CD4-positive, alpha-beta T cell (primary cell): ENCODE measurements at places on chromosomes 12 and 14.
A peak's percentile ranks its signal among the peaks of the same experiment; 100 is the strongest.

- H3K4me3 ChIP-seq = no peak overlapping the region
- no peak for DNase-seq
- no peaks in the 10 kb centered on the region for H3K27me3 ChIP-seq
- no peaks in the 10 kb centered on the region for H3K4me1 ChIP-seq
- no peak overlapping the region for H3K27ac ChIP-seq
Measured at GRCh38 chr14:95701846-95702221, 12.1 kb downstream of the TCL1A start.

DNA sequence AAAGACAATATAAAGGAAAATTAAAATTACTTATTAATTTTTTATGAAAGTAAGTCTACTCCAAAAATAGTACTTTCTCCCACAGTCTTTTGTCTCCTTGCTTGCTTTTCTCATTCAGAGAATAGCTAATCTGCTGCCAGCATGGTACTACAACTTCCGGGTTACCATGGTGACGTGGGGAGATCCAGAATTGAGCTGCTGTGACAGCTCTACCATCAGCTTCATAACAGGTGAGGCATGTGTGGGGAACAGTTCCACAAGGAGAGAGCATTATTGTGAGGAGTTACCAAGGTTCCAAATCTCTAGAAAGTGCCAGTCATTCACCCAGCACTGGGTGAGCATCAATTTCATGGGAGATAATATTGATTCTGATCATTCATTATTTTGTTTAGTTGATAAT is 197.8 kb downstream of the PTPRO start:
- H3K4me3 ChIP-seq = no peak overlapping the region
- no peaks in the 10 kb centered on the region for H3K4me1 ChIP-seq
- no peaks in the 10 kb centered on the region for H3K36me3 ChIP-seq
- no peak overlapping the region for H3K27ac ChIP-seq

GRCh38 chr12:100753837-100754236 is 40.7 kb upstream of the ANO4 start:
- H3K4me1 ChIP-seq = no peaks in the 10 kb centered on the region
- no peaks in the 10 kb centered on the region for H3K27me3 ChIP-seq
- DNase-seq = no peak
- H3K36me3 ChIP-seq = no peaks in the 10 kb centered on the region

DNA sequence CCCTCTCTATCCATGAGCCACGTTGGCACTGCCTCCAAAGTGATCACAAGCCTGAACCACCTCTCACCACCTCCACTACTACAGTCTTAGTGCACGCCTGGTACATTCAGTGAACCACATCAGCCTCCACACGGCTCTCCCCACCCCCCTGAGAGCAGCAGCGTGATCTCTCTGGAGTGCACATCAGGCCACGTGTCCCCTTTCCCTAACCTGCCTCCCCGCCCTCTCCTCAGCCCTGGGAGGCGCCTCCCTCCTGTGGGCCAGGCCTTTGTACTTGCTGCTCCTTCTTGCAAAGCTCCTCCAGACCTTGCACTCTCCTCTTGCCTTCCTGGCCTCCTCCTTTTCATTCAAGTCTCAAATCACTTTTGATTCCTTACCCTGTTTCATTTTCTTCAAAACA is 49.8 kb downstream of the SLC6A12 start:
- no peaks in the 10 kb centered on the region for H3K36me3 ChIP-seq
- H3K27me3 ChIP-seq = no peaks in the 10 kb centered on the region
- no peak overlapping the region for H3K27ac ChIP-seq
- no peak overlapping the region for H3K4me3 ChIP-seq

- no peak for DNase-seq
- no peaks in the 10 kb centered on the region for H3K4me1 ChIP-seq
- no peaks in the 10 kb centered on the region for H3K36me3 ChIP-seq
- no peaks in the 10 kb centered on the region for H3K27me3 ChIP-seq
Measured at GRCh38 chr12:23185346-23185745, 560.4 kb downstream of the ETNK1 start.

GRCh38 chr14:24300326-24300980 is 803 bp downstream of the NOP9 start:
- H3K4me1 ChIP-seq = peaks cover 56% of the 10 kb centered on the region
- DNase-seq = no peak
- no peaks in the 10 kb centered on the region for H3K27me3 ChIP-seq
- H3K27ac ChIP-seq = peak overlapping the region; percentile 87

- H3K27ac ChIP-seq = no peak overlapping the region
- H3K27me3 ChIP-seq = no peaks in the 10 kb centered on the region
- H3K4me1 ChIP-seq = peaks cover 3% of the 10 kb centered on the region
- DNase-seq = no peak
- H3K4me3 ChIP-seq = no peak overlapping the region
Measured at GRCh38 chr14:99041141-99041819, 230.7 kb downstream of the BCL11B start.

DNA sequence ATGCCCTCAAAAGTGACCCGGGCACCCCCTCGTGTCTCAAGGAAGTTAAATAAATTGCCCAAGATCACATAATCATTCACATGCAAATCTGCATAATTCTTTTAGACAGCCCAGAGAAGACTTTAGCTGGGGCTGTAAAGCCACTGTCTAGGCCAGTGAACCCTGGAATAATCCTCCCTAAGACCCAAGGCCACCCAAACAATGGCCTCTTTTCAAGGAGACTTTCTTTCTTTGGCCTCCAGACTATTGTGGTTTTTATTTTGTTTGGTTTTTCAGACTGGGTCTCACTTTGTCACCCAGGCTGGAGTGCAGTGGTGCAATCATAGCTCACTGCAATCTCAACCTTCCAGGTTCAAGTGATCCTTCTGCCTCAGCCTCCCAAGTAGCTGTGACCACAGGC is 10.6 kb downstream of the SVOP start:
- no peak overlapping the region for H3K27ac ChIP-seq
- H3K27me3 ChIP-seq = no peaks in the 10 kb centered on the region
- DNase-seq = no peak

DNA sequence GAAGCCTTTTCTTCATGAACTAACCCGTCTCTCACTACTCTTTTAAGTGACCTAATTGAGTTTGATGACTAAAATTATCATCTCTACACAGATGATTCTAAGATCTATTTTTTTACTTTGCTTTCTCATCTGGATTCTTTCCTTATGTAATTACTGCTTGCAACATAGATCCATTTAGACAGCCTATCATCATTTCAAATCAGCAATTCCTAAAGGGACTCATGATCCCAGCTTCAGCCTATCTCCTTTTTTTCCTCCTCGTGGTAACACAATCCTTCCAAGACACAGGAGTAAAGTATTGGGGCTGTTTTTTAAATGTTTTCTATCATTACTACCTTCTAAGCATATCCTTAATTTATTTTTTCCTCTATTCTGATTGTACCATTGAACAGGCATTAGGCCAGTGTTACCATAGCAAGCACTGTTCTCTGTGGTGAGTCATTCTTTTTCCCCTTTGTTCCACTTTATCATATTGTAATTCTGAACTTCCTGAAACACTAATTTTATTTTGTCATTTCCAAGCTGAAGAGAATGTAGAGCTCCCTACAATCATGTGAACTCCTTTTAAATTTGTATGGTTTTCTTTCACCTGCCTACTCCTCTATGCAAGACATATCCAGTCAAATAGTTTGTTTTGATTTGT is 190.4 kb upstream of the FAR2 start:
- H3K27me3 ChIP-seq = peaks cover 5% of the 10 kb centered on the region
- no peaks in the 10 kb centered on the region for H3K4me1 ChIP-seq
- H3K36me3 ChIP-seq = no peaks in the 10 kb centered on the region
- no peak for DNase-seq
- H3K27ac ChIP-seq = no peak overlapping the region

DNA sequence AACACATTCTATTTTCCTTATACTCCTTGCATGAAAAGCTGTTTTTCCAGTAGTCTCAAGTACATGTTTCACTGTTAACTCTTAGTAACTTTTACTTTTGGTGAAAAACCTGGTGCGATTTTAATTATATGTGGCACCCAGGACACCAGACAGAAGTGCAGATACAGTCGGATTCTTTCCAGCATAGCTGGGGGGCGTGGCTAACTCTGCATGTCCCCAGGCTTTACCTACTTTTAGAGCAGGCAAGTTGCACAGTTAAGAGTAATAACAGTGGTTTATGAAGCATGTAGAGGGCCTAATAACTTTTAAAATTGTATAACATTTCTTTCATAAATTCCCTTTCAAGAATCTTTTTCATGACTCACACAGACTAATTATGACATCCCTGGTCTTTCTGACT is 70.7 kb downstream of the HSD17B6 start:
- peaks cover 11% of the 10 kb centered on the region for H3K4me1 ChIP-seq
- no peak overlapping the region for H3K27ac ChIP-seq
- no peaks in the 10 kb centered on the region for H3K36me3 ChIP-seq
- H3K4me3 ChIP-seq = no peak overlapping the region

- H3K27me3 ChIP-seq = no peaks in the 10 kb centered on the region
- no peaks in the 10 kb centered on the region for H3K36me3 ChIP-seq
- DNase-seq = no peak
- peak overlapping the region; percentile 80 for H3K27ac ChIP-seq
- peaks cover 24% of the 10 kb centered on the region for H3K4me1 ChIP-seq
- peak overlapping the region; percentile 85 for H3K4me3 ChIP-seq
Measured at GRCh38 chr14:50232276-50232642, 881 bp upstream of the SOS2 start.

- DNase-seq = no peak
- H3K36me3 ChIP-seq = no peaks in the 10 kb centered on the region
- peak overlapping the region; percentile 17 for H3K4me3 ChIP-seq
- no peaks in the 10 kb centered on the region for H3K27me3 ChIP-seq
- peaks cover 88% of the 10 kb centered on the region for H3K4me1 ChIP-seq
- H3K27ac ChIP-seq = no peak overlapping the region
Measured at GRCh38 chr14:93975791-93976476, 436 bp downstream of the ASB2 start.

DNA sequence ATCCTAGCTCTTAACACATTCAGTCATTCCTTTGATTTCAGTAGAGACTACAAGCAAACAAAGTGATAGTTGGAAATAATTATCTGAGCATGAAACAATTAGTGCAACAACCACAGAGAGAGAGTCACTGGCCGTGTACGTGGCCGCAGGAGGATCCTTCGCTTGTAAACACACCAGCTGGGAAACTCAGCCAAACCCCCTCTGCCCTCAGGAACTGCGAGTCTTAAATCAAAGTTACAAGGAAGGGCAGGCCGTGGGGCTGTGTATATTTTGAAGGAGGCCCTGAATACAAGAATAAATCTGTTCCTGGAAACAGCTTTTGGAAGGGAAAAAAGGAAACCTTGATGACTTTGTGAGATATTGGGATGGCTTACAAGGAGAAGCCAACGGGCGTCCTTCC is 164.5 kb downstream of the ANO2 start:
- H3K27ac ChIP-seq = no peak overlapping the region
- H3K4me1 ChIP-seq = no peaks in the 10 kb centered on the region
- no peak overlapping the region for H3K4me3 ChIP-seq
- no peaks in the 10 kb centered on the region for H3K36me3 ChIP-seq
- no peak for DNase-seq

DNA sequence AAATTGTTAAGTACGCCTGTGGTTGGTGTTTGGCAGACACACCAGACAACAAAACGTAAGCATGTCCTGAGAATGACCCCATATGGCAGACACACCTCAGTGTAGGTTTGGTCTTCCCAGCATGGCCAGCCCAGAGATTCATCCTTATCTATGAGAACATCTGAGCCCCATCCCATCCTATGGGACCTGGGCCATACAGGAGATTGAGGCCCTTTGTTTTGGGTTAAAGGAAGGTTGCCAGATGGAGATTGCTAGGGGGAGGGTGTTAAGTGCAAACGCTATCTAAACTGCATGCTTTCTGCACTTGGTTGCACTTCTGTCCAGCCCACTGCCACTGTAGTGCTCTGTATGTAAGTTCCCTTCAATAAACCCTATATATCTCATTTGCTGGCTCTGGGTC is 4.1 kb upstream of the PCNX4 start:
- peaks cover 9% of the 10 kb centered on the region for H3K4me1 ChIP-seq
- no peaks in the 10 kb centered on the region for H3K36me3 ChIP-seq
- H3K27me3 ChIP-seq = no peaks in the 10 kb centered on the region
- H3K4me3 ChIP-seq = no peak overlapping the region
- DNase-seq = no peak
- no peak overlapping the region for H3K27ac ChIP-seq

- no peaks in the 10 kb centered on the region for H3K27me3 ChIP-seq
- no peaks in the 10 kb centered on the region for H3K36me3 ChIP-seq
- H3K27ac ChIP-seq = no peak overlapping the region
- no peaks in the 10 kb centered on the region for H3K4me1 ChIP-seq
- H3K4me3 ChIP-seq = no peak overlapping the region
- no peak for DNase-seq
Measured at GRCh38 chr12:90124289-90124688, 415.7 kb upstream of the ATP2B1 start.

DNA sequence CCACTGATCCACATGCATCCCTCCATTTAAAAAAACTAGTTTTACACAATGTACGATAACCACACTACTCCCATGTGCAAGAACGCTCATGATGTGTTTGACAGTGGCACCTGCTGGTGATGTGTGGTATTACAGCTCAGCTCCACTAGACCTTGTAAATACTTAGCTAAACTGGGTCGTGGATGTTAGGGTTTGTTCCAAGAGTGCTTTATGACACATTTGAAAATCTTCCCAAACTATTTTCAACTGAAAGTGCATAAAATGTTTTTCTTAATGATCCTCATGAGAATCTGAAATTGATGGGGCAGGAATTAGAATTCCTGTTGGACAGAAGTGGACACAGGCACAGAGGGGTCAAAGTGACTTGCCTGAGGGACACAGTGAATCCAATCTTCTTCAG is 99.2 kb downstream of the SCARB1 start:
- H3K4me1 ChIP-seq = peaks cover 6% of the 10 kb centered on the region
- no peak for DNase-seq
- H3K4me3 ChIP-seq = no peak overlapping the region
- H3K36me3 ChIP-seq = no peaks in the 10 kb centered on the region
- H3K27ac ChIP-seq = no peak overlapping the region

- no peak overlapping the region for H3K27ac ChIP-seq
- no peaks in the 10 kb centered on the region for H3K27me3 ChIP-seq
- no peaks in the 10 kb centered on the region for H3K36me3 ChIP-seq
- no peak for DNase-seq
Measured at GRCh38 chr12:58455136-58455535, 465.2 kb downstream of the LRIG3 start.

- DNase-seq = no peak
- H3K27me3 ChIP-seq = peaks cover 14% of the 10 kb centered on the region
- H3K27ac ChIP-seq = no peak overlapping the region
- H3K4me3 ChIP-seq = no peak overlapping the region
- no peaks in the 10 kb centered on the region for H3K4me1 ChIP-seq
Measured at GRCh38 chr12:112846619-112847018, 55.1 kb downstream of the RPH3A start.

GRCh38 chr14:100296106-100296651 is 10.1 kb downstream of the SLC25A29 start:
- no peak overlapping the region for H3K27ac ChIP-seq
- H3K4me3 ChIP-seq = no peak overlapping the region
- peaks cover 7% of the 10 kb centered on the region for H3K4me1 ChIP-seq
- peaks cover 6% of the 10 kb centered on the region for H3K36me3 ChIP-seq
- H3K27me3 ChIP-seq = no peaks in the 10 kb centered on the region
- DNase-seq = no peak

DNA sequence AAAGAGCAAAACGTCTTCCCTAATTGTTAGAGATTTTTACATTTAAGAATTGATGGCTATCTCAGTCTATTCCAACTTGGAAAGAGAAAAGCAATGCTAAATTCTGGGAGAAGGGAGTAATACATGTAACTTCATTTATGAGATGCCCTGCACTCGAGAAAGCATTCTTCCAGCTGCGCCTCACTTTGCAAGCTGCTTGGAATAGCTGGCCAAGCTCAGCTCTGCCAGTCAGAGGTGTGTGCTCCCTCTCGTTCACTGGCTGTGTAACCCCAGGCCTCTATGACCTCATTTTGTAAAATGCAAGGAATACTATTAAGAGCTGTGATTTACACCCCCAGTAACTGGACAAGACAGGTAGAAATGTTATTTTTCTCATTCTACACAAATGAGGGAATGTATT is 79.1 kb downstream of the OTX2 start:
- H3K36me3 ChIP-seq = no peaks in the 10 kb centered on the region
- H3K4me1 ChIP-seq = no peaks in the 10 kb centered on the region
- peaks cover 8% of the 10 kb centered on the region for H3K27me3 ChIP-seq
- H3K27ac ChIP-seq = no peak overlapping the region
- H3K4me3 ChIP-seq = no peak overlapping the region
- DNase-seq = no peak
